ENCODE measurements at places on chromosomes 6 and 20.

DNA sequence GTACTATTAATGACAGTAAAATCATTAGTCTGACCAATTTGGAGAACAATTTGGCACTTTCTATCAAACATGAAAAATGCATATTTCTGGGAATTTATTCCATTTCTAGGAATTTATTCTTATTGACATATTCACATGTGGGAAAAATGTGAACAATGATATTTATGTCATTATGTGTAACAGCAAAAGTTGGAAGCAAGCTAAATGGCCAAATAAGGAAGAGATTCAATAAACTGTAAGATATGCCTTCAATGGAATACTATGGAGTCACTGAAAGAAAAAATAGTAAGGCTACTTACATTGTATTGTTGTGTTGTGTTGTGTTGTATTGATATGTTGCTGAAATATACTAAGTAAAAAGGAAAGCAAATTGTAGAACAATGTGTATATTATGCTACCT is 100.5 kb upstream of the EDN1 start:
- no peak for DNase-seq

DNA sequence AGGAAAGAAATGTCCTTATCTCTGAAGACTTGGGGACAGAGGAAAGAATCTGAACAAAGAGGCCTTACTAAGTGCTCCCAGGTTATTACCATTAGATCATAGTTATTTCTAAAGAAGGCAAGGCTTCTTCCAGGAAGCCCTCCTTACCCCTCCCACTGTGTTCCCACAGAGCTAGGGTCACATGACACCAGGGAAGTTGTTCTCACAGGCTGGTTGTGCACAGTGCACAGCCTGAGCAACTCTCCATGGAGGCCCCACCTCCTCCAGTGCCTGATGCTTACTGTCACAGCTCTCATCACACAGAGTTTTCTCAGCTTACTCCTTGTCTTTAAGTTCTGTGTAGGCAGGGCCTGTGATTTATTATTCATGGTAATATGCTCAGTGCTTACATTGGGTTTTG is 68.9 kb upstream of the SCGN start:
- DNase-seq: no peak

GRCh38 chr20:32536851-32537656 is 48.1 kb downstream of the NOL4L start:
- DNase-seq: peak; percentile 59

- no peak for DNase-seq
These were observed 75.1 kb downstream of the CDC40 start for GRCh38 chr6:110255211-110255750.

DNA sequence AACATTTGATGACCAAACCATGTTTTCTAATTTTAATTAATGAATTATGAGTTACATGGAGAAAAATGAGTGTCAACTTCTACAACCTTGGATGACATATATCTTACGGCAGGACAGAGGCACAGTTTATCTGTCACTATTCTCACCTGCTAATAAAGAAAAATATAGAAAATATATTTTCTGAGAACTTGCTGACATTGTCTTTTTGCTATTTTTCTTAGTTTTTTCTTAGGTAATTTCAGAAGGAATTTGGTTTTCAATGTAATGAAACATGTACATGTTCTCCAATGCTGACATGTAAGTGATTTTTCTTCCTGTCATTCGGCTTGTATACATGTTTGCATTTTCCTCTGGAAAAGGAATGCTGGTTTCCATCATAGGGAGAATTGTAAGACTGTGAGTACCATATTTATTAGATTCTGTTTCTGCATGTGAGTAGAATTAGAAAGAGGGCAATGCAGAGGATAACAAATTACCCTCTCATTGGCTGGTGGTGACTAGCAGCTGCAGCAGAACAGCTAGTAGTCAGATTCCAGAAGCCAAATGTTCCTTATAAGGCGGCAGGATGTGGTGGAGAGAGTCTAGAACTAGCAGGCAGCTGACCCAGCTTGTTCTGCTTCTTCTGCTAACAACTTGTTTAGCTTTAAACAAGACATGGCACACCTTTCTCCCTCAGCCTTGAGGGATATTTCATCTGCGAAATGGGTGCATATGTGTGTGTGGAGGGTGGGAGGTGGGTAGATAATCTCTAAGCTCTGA is 132.8 kb upstream of the SPACA1 start:
- DNase-seq: no peak

DNA sequence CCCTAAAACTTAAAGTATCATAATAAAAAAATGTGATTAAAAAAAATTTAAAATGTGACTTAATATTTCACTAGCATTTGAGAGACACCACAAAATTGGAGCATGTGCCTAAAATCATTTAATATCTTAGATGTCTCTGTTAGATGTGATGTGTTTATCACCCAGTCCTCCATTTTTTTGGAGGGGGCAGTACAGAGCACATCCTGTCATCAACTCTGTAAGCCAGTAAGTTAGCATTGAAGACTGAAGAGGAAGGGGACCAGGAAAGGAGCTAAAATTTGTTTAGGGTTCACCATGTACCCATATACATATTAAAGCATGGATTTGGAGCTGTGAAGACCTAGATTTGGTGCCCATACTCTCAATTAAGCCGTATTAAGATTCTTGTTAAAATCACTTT is 30.7 kb upstream of the ADIG start:
- no peak for DNase-seq

- DNase-seq: no peak
These were observed 120.4 kb downstream of the ZFP64 start for GRCh38 chr20:52071136-52071535.

GRCh38 chr6:36838896-36839748 is at the start of gene CPNE5:
Gene CPNE5, minus strand, starts transcription at chr6:36839444. Its CDS starts 67 bp downstream, at chr6:36839377.
- no peak for DNase-seq

GRCh38 chr6:149231778-149232177 is 85.7 kb upstream of the TAB2 start:
- no peak for DNase-seq

DNA sequence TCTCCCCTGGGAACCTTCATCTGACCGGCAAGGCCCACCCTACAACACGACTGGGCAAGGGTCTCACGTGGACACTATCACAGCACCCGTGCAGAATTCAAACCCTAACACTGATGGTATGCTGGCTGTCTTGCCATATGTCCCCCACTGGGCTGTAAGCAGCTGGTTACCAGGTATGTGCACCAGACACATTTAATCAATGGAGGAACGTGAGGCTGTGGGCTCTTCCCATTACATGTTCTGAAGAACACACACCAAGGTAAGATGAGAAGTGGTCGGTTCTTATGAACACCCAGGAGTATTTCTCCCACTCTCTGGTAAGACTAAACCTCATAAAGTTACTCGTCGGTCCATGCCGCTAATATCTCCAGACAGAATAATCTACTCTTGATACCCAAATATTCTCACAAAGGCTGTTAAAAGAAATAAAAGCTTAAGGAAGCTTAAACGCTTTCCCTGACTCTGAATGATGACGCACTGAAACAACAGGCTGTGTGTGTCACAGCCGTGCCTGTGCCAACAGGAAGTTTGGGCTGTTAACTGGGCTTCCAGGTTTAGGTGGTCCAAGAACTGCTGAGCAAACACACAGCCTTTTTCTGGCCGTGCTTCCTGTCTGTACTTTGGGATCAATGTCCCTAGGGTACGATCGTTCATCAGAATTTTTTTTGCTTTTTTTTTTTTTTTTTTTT is 75.3 kb downstream of the SLC23A2 start:
- DNase-seq: no peak

GRCh38 chr6:6788394-6789032 is 200.0 kb downstream of the LY86 start:
- DNase-seq: no peak

GRCh38 chr6:54632984-54633565 is 213.5 kb upstream of the FAM83B start:
- DNase-seq: no peak

DNA sequence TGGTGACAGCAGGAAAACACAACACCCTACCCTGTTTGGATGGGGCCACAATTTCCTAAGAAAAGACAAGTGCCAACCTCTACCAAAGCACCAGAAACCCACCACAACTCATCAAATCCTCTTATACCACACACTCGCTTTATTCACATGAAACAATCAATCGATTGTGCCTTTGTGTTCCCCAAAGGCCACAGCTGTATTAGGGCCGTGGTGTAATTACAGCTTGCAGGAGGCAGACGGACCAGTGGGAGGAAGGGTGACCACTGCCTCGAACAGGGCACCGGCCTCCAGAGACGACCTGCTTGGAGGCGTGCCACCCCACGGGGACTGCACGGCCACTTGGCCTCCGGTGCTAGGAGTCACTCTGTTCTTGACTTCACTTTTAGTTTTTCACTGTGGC is 264.1 kb downstream of the FOXC1 start:
- DNase-seq: no peak

GRCh38 chr6:53768636-53769035 is 26.2 kb upstream of the LRRC1 start:
- DNase-seq: peak; percentile 29

GRCh38 chr6:138833816-138834539 is 38.1 kb downstream of the ECT2L start:
- peak; percentile 13 for DNase-seq

- DNase-seq: no peak
These were observed 19.5 kb upstream of the FAM8A1 start for GRCh38 chr6:17580518-17581048.

DNA sequence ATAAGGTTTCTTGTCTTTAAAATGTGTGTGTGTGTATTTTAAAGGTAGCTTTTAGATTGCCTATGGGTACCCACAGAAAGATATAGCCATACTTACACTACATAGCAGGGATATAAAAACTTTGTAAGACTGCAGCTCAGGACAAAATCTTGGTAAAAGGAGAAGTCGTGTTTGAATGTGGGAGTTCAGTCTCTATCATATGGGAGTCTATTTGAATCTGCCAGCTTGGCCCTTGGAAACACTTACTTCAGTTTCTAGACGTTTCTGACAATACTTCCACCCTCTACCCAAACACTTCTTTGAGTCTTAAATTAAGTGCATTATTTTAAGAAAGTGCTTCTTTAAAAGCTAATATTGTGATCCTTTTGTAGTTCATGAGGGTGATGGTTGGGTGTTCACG is 155.7 kb downstream of the CARMIL1 start:
- DNase-seq: no peak

DNA sequence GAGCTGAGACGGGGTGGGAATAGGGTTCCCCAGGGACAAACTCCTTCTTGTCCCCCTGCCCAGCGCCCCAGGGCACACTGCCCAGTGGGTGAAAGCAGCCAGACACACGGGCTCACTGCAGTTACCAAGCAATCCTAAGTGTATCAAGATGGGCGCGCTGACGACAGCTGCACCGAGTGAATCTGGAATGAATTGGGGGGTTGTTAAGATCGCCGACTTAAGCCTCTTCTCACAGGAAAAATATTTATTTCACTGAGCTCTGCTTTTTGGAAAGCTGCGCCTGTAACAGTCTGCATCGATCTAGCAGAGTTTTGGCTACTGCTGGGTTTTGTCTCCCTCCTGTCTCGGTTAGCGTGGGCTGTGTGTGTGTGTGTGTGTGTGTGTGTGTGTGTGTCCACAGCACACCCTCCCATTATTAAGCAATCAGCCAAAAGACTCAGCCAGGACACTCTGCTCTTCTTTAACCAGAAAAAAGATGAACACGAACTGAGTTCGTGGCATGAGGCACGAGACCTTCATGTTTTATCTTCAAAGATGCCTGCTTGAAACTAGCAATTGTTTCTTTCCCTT is 35.9 kb downstream of the RIPOR3 start:
- no peak for DNase-seq

GRCh38 chr6:42898891-42899361 is 16.9 kb upstream of the PTCRA start:
- peak; percentile 24 for DNase-seq

GRCh38 chr20:62770916-62771315 is 25.4 kb upstream of the MRGBP start:
- no peak for DNase-seq

DNA sequence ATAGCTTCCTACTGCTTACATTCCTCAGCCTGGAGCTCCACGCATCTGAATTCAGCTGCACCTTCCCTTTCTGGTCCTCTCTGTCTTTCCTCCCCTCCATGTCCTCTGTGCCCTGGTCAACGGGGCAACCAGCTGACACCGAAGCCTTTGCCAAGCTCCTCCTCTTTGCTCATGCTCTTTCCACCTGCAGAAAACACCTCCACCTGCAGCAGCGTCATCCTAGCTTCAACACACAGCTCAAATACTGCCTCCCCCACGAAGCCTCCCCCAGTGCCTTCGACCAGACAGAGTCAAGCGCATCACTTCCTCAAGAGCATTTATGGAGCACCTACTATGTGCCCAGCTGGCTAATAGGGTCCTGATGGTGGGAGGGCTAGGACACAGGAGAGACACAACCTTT is 9.2 kb downstream of the CDH22 start:
- no peak for DNase-seq

- DNase-seq: peak; percentile 36
These were observed 8.2 kb upstream of the UBE2V1 start for GRCh38 chr20:50120935-50121693.

DNA sequence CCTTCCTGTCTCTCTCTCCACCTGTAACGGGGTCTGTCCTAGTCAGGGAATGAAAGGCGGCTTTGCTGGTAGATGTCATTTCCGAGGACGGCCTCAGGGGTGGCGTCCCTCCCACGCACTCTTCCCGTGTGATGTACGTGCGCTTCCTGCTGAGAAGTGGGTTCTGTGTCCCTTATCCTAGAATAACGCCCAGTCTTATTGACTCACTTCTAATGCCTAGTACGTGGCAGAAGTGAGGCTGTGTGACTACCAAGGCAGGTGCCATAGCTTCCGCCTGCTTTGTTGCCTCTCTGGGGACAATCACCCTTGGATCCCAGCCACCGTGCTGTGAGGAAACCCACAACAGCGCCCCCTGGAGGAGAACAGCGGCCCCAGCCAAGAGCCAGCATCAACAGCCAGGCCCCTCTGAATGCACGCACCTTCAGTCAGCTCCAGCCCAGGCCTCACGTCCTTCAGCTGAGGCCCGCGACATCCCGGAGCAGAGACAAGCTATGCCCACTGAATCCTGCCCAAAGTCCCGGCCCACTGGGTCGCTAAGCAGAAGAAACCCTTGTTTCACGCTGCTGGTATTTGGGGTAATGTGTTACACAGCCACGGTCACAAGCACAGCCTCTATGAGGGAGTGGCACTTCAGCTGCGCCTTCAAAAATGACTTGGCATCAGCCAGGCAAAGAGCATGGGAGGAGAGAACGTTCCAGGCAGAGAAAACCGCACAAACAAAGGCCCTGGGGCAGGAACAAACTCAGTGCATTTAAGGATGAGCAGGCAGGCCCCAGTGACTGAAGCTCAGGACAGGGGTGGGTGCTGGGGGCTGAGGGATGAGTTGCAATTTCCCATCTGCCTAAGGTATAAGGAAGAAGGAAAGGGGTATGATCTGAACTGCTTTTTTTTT is 224.2 kb downstream of the NFATC2 start:
- no peak for DNase-seq

DNA sequence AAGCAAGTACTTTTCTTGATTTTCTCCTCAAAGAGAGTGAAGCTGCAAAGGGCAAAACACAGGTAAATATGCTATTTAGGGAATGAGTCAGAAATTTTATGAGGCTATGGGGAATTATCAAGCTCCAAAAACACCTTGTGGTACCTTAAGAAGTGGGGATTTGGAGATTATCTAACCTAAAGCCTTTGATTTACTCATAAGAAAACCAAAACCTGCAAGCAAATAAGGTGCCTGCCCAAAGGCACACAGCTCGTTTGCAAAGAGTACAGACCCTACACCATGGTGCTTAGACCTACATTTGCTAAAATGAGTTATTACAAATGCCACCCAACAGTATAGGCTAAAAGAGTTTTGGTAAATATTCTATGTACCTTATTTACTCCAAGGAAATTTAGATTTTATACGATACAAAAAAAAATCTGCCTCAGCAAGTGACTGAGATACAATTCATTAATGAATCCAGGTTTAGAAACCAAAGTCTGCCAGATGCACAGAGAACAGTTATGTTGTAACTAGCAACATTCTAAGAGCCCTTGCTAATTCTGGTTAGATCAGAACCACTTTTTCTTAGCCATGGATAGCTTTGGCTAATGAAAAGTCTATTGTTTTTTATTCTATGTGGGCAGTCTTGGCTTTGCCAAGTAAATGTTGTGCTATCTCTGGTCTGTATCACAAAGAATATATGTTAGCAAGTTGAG is 101.5 kb downstream of the KHDC1L start:
- DNase-seq: no peak

Data from NCI-H226 (cell line).